Stimulated activated naive CD4-positive, alpha-beta T cell treated with Interleukin-2 at 50 U/mL for 16 hours (primary cell): ENCODE measurements at places on chromosomes 11 and 22.

- no peak for DNase-seq
Observed at GRCh38 chr11:10197091-10197490, 96.9 kb downstream of the SBF2 start.

DNA sequence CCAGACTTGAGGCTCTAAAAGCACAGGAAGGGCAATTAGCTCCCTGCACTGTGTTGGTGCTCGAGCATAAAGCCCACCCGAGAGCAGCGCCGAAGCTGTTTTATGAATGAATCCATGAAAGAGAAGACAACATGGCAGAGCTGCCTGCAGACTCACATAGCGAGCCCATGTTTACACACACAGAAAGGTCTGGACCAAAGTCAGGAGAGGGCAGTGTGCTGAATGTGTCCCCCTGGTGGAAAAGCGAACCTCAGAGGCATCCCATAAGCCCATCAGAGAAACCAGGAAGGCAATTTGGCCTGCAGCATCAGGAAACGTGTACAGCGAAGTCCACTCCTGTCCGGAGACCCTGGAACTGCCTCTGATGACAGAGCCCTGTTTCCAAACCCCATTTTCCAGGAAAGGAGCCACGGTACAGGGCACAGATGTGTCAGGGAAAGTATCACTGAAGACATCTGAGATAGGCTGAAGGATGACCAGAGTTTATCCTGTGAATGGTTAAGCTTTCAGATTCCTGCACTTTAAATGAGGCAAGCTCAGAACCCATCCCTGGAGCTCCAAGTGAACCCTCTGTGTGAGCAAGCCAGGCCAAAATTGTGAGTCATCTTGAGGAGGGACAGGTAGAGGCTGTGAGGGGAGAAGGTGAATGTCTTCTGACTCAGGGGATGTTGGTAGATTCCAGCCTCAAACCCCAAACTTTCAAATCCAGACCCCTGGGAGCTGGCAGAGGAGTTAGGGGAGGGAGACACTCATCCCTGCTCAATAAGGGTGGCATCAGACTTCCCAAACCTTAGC, 36.9 kb downstream of the CHRDL2 start:
- DNase-seq = no peak

DNA sequence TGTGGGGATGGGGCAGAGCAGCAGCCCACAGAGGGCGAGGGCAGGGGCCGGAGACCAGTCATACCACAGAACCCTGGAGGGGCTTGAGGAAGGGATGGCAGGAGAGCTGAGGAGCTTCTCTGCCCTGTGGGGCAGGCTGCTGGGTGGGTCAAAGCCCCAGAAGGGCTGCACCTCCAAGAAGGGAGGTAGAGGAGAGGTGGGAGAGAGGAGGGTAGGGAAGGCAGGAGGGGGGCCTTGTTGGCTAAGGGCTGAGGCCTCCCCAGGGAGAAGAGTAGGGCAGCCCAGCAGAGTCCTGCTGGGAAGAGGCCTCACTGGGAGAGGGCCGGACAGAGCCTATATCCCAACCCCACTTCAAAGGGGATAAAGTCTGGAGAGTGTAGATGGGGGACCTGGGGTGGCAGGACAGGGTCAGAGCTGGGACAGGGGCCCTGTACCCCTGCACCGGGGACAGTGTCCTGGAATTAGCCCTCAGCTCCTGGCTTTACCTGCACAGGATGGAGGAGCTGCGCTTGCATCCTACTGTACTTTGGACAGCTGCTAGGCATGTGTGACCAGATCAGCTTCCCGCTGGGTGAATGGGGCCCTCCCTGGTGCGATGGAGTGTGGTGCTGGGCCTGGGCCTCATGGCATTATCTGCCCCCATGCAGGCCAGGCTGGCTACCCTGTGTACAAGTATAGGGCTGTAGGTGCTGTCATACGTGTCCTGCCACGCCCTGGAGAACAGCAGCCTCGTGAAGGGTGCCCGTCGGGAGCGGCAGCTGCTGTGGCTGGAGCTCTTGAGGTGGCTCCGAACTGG, 7.3 kb downstream of the DGCR6L start:
- no peak for DNase-seq

- no peak for DNase-seq
Observed at GRCh38 chr22:37804352-37804880, 3.3 kb upstream of the GCAT start.

DNA sequence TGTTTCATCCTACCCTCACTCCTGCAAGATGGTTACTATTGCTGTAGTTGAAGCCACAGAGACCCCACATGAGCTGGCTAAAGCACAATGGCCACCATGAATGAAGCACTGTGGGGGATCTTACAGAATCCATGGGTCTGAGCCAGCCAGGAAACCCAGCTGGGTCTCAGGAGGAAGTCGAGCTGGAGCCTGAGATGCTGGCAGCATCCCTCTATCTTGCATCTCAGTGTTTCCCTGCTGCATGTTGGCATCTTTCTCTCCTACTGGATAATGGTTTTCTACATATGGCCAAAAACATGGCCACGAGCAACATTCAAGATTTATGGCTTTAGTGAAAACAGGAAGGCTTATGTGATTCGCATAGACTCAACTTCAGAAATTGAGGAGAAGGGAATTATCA, 219.3 kb upstream of the SNX19 start:
- DNase-seq = no peak

GRCh38 chr11:75760710-75761493, 7.7 kb upstream of the DGAT2 start:
- DNase-seq = no peak

DNA sequence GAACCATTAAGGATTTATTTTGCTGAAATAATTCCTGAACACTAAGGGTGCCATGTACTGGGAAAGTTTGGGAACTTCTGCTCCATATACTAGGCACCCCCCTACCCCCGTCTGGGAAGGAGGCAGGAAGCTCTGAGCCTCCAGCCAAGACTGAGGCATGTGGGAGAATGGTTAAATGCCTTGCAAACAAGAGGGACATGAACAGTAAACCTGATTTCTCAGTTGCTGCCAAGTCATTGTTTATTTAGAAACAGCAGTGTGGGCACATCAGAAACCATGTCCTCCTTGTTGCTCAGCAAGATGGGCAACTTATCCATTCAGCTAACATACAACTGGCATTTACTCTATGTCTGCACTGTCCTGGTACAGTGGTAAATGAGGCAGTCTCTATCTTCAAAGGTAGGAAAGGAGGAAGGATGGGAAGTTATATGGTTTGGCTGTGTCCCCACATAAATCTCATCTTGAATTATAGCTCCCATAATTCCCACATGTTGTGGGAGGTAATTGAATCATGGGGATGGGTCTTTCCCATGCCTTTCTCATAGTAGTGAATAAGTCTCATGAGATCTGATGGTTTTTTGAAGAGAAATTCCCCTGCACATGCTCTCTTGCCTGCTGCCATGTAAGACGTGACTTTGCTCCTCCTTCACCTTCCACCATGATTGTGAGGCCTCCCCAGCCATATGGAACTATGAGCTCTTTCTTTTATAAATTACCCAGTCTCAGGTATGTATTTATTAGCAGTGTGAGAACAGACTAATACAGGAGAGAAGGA, 459.1 kb downstream of the MIAT start:
- DNase-seq = no peak

- no peak for DNase-seq
Observed at GRCh38 chr11:134668076-134668475, 256.0 kb upstream of the B3GAT1 start.

DNA sequence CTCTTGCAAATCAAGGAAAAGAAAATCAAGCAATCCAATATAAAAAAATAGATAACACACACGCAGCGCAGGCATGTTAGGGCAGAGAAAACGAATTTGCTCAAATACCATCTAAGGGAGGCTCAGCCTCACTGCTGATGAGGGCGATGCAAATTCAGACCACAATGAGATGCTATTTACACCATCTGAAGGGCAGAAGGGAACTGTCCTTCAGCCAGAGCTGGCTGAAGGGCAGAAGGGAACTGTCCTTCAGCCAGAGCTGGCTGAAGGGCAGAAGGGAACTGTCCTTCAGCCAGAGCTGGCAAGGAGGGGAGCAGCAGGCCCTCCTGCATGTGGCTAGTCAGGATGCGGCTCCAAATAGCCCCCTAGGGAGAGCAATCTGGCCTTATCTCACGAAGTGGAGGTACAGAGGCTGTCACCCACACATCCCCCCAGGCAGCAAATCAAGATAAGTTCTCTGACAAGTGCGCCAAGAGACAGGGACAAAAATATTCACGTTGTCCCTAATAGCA, 7.6 kb upstream of the SLC39A13 start:
- DNase-seq = no peak
